ENCODE measurements at places on chromosomes 2 and 18.

DNA sequence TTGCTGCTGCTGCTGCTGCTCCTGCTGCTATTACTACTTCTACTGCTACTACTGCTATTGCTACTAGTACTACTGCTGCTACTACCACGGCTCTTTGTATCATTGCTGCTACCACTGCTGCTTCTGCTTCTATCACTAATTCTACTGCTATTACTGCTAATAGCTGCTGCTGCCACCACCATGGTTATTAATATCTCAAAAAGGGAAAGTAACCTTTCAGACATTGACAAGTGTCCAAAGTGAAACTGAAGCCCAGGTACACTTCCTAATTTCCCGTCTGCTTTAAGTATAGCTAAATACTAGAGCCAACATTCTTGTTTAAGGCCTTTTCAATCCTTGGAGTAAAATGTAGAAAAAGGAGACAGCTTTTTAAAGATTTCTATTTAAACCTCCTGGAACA lies 45.4 kb upstream of the EHBP1 start:
- DNase-seq = no peak

DNA sequence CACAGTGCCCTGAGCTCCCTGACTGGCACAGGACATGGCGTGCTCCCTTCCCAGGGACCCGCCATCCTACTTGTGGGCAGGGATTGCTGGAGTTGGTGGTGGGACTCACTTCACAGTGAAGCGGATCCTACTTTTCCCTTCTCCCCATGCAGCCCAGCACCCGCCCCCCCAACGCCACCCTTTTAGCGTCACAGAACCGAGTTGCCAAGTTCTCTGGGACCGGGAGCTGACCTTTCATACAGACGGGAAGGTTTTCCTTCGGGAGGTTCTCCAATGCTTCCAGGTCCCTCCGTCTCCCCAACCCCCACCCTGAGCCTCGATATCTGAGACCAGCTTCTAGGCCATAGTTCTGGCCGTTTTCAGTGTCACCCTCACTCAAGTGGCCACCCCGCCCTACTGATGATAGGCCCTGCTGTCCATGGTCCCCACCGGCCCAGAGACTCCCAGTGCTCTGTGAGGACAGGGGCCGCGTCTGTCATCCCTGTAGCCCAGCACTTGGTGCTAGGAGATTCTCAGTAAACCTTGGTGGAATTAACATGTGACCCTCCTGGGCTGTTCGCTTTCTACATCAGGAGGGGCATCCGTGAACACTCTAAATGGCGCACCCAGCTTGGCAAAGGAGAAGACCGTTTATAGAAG lies 1.6 kb upstream of the DNMT3A start:
- DNase-seq = no peak

- no peak for DNase-seq
These were observed 439.1 kb downstream of the EIPR1 start for GRCh38 chr2:2938481-2938880.

DNA sequence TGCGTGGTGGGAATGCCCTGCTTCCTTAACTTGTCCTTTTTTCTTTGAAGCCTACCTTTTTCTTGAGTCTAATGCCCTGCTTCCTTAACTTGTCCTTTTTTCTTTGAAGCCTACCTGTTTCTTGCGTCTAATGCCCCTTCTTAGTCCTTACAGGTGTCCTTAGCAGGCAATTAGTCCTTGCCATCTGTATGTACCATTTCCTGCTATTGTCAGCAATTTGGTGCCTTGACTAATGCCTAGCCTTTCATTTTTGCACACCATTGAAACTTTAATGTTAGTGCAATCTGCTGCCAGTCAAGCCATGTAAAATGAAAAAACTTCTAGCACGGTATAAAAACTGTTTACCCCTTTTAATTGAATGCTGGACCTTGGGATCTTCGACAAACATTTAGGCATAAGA lies 4.3 kb downstream of the KDM3A start:
- DNase-seq = no peak

DNA sequence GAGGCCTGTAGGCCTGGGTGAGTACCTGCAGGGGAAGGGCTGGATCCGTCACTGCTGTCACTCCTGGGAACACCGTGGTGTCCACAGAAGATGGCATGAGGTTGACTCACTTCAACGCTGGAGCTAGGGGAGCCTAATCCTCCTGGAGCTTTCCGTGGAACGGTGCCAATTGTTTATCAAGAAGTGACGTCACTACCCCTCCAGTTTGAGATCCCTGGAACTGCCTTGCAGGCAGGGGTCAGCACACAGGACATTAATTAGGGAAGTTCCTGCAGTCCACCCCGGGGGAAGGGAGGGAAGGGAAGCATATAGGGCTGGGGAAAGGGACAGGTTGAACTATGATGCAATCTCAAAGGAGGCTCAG lies 408.6 kb downstream of the GALR1 start:
- DNase-seq = no peak

GRCh38 chr18:37525262-37525585 lies 40.4 kb downstream of the CELF4 start:
- no peak for DNase-seq

- no peak for DNase-seq
These were observed 225.0 kb upstream of the RAB6C start for GRCh38 chr2:129754421-129754820.

- no peak for DNase-seq
These were observed 927.8 kb upstream of the NRXN1 start for GRCh38 chr2:51959696-51960095.

- DNase-seq = peak; percentile 48
These were observed 29.6 kb downstream of the CELF4 start for GRCh38 chr18:37535968-37536367.

GRCh38 chr18:34511435-34511834 lies 198.7 kb upstream of the DTNA start:
- DNase-seq = no peak

GRCh38 chr2:16291731-16292550 lies 351.6 kb downstream of the MYCN start:
- DNase-seq = no peak

GRCh38 chr2:13003500-13003899 lies 286.8 kb downstream of the TRIB2 start:
- no peak for DNase-seq

- DNase-seq = no peak
These were observed 673.8 kb downstream of the ARHGAP15 start for GRCh38 chr2:143802871-143803650.

GRCh38 chr2:106582148-106583143 lies 95.3 kb downstream of the CD8B2 start:
- peak; percentile 87 for DNase-seq

DNA sequence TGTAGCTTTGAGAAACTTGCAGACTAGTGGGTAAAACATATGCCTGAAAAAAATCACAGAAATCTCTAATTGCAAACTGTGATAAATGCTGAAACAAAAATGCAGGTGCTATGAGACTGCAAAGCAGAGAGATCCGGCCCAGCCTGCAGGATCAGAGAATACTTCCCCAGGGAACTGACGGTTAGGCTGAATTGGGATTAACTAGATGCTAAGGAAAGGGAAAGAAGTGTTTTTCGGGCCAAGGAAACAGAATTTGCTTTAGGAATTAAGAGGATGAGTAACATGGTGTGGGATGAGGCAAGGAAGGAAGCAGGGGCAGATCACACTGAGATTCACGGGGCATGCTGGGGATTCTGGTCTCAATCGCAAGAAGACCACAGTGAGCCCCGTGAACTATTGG lies 71.5 kb downstream of the OSBPL6 start:
- no peak for DNase-seq

GRCh38 chr18:74778191-74778847 lies 180.6 kb downstream of the ZNF407 start:
- DNase-seq = no peak

GRCh38 chr18:73766910-73767515 lies 380.6 kb downstream of the FBXO15 start:
- DNase-seq = peak; percentile 31

GRCh38 chr2:222623756-222624309 lies 32.1 kb downstream of the FARSB start:
- no peak for DNase-seq

DNA sequence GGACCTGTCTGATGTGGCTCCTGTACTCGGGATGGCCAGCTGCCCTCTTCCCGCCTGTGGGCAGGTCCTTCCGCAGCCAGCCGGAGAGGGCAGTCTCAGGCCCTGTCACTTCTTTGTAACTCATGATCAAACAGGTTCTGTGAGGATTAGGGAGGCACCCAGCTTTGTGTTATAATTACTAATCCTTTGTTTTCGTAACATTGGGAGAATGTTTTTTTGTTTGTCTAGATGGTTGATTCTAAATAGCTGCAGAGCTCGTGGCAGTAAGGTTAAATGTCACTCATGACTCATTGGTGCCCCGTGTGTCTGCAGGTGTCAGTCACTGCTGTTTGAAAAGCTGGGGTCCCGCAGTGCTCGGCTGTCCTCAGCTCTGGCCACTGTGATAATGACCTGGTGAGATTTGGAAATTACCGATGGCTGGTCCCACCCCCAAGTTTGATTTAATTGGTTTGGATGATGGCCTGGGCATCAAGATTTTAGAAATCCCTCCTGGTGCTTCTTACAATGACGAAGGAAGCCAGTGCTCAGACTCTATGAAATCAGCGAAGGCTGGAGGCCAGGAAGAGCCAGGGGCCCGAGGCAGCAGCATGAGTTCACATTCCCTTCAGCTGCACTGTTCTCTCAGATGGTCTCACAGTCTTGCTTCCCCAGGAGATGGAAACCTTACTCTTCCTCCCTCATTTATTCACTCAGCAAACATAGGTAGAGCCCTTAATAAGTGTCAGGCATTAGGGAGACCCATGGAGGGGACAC lies 172.8 kb downstream of the VAPA start:
- DNase-seq = no peak

DNA sequence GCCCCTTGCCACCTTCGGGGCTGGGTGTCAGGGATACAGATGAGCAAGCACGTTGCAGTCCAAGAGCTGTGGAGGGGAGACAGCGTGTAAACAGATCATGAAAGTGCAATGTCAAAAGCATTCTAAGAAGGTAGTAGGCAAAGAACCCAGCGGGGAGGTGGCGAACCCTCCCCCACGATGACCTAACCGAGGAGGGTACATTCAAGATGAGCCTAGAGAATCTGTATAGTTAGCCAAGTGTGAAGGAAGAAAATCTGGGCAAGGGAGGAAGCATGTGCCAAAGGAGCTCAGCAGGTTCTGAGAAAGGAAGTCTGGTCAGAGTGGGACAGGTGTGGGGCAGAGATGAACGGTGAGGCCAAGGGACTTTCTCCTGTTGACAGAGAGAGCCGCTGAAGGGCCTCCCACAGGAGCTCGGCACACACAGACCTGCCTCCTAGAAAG lies 106.9 kb downstream of the SP3 start:
- no peak for DNase-seq

- no peak for DNase-seq
These were observed 41.1 kb downstream of the UPP2 start for GRCh38 chr2:158142568-158143332.

- DNase-seq = no peak
These were observed 10.1 kb downstream of the TEX51 start for GRCh38 chr2:126908721-126909177.

DNA sequence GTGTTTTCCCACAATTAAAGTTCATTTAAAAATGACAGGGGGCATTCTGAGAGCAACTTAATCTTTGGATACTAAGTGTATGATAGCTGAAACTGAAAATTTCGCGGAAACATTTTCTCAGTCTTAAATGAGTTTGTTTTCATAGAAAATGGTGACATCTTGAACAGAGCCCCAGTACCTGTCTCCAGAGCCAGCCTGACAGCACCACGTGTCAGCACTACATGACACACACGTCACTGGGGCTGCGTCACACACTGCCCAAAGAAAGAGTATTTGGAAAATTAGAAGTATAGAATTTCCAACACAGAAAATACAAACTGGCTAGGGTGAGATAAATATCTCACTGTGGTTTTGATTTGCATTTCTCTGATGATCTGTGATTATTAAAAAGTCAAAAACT lies 50.8 kb downstream of the CMPK2 start:
- no peak for DNase-seq

Data from muscle of arm (tissue), 14 donors.